ENCODE measurements at places on chromosomes 3 and 15.

GRCh38 chr3:193665370-193665989 lies 72.5 kb downstream of the OPA1 start:
- DNase-seq: no peak

GRCh38 chr3:48997102-48997635 lies 7.1 kb downstream of the P4HTM start:
- DNase-seq: no peak

GRCh38 chr3:129549805-129550204 lies 6.8 kb downstream of the H1-8 start:
- no peak for DNase-seq

- no peak for DNase-seq
Measured at GRCh38 chr15:97759363-97759762, 201.1 kb upstream of the ARRDC4 start.

- DNase-seq: no peak
Measured at GRCh38 chr15:66832664-66833063, 130.6 kb downstream of the SMAD6 start.

DNA sequence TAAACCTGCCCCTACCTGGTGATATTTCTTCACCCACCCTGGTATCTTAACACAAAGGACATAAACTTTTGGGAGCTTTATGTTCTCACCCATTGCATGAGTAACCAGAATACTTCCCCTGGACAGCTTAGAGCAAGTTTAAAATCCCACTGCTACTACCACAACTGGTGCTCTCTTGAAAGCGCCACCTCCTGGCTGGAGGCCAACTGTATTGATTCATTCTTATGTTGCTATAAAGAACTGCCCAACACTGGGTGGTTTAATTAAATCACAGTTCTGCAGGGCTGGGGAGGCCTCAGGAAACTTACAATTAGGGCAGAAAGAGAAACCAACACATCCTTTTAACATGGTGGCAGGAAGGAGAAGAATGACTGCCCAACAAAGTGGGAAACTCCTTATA lies 592.4 kb downstream of the EPHA3 start:
- no peak for DNase-seq

GRCh38 chr15:60740787-60741354 lies 261.9 kb upstream of the ICE2 start:
- no peak for DNase-seq

DNA sequence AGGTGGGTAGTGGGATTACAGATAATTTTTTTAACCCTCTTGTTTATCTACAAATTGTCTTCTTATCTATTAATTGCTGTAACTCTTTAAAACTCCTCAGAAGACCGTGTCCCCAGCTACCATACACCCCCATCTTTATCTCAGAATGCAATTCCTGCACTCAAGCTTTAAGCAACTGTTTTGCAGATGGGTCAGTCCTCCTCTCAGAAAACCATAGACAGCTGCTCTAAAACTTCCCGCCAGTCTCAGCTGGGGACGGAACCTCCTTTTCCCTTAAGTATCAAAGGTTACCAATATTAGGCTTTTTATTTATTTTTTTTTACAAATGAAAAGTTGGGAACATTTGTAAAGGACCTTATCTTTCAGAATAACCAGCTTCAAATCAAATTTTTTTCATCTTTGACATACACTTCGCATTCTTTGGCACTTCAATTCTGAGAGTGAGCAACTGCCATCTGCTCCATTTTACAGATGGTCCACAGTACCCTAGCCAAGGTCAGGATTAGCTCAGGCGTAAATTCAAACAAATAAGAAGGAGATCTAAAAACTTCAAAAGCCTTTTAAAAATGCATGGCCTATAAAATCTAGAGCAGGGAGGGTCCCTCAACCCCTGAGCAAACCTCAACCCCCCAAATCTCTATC lies 1.3 kb downstream of the GATM start:
- no peak for DNase-seq

GRCh38 chr3:165549037-165549436 lies 288.2 kb downstream of the BCHE start:
- no peak for DNase-seq

DNA sequence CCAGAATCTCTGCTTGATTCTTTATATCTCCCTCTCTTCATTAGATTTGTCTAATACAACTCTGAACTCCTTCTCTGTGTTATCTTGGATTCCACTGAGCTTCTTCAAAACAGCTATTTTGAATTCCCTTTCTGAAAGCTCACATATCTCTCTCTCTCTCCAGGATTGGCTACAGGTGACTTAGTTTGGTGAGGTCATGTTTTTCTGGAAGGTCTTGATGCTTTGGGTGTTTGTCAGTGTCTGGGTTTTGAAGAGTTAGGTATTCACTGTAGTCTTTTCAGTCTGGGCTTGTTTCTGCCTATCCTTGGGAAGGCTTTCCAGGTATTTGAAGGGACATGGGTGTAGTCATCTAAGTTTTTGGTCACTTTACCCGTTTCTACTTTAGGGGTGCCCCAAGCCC lies 781.8 kb downstream of the FHIT start:
- DNase-seq: no peak

DNA sequence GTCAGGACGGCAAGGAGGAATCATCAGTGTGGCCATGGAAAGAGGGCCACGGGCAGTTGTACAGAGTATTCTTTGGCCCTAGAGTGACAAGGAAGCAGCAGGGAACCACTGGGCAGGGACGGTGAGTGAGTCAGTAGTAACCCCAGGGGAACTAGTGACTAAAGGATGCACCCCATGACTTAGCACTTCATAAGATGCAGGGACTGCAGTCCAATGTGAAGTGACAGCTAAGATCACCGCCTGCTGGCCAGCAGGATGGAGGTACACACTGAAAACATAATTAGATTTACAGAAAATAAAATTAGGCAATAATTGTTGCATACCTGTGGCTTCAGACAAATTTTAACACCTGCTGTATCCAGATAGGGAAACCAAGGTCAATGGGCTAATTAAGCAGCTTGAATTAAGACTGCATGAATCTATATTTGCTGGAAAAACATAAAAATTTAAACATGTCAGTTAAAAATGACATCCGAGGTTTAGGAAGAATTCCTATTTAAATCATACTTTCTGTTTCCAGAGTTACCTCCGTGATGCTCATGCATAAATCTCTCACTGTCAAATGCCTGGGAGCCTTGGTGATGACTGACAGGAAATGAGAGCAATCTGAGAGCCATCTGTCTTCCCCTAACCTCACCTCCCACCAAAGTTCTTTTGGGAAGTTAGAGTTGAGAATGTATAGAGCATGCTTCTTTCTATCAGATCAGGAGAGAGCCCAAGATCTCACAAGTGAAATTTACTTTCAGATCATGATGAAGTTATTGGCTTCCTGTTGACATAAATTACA lies 56.5 kb downstream of the DCLK3 start:
- DNase-seq: no peak

- no peak for DNase-seq
Measured at GRCh38 chr3:61601831-61602230, 40.5 kb downstream of the PTPRG start.

GRCh38 chr3:105865867-105866350 lies 2.9 kb downstream of the CBLB start:
- no peak for DNase-seq

DNA sequence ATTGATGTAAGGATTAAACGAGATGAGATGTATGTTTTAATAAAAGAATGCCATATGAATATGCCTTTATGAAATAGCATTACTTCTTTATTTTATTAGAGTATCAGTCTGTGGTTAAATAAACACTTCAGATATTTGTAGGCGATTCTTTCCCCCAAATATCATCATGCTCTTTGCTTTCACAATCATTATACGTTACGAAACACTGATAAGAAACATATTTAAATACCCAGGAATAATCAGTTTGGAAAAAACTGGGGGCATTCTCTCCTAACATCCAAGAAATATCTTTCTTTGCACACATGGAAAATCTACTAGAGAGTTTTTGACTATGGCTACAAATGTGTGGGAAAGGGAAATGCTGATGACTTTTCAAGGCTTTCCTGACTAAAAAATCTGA lies 4.4 kb upstream of the PLAAT1 start:
- DNase-seq: no peak

DNA sequence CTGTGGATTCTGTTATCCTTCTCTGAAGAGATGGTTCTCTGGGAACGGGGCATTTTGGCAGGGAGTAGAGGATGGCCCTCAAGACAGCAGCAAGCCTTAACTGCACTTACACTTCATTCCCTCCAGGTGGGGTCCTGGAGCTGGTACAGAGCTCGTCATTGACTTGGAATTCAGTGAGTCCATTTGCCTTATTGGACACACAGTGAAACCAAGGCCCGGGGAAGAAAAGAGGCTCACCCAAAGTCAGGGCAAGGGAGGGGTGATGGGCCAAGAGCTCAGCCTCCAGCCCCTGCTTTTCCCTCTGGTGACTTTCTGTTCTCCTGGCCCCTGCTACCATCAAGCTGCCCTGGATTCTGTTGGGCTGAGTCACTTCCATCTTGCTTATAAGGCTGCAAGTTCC lies 125.6 kb downstream of the ETFA start:
- DNase-seq: no peak

DNA sequence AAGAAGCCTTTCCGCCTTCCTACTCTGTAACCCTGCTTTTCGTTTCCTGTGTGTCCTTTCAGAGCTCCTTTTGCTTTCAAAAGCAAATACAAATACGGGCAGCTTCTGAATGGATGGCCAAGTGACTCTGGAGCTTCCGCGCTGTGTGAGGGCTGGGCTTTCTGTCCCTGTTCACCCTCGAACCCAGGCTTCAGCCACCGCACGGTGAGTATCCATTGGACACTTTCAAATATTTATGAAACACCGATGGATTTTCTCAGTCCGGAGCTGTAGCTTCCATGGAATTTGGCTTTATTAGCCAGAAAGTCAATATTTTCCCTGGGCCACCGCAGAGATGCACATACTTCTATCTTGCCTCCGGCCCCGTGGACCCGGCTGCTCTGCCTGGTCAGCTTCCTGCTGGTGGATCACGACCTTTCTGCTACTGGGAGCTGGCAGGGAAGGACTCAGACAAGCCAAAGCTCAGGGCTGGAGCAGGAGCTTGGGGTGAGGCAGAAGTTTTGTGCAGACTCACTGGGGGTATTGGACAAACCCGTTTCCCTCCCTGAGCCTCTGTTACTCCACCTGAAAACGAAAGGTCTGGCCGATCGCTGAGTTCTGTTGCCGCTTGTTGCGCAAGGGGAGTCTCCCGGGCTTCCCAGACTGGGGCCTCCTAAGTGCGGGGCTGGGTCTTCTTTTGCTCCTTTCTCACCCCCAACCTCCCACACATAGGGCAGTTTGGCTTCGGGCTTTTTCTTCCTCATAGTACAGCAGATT lies 63.6 kb downstream of the LINGO1 start:
- DNase-seq: no peak

DNA sequence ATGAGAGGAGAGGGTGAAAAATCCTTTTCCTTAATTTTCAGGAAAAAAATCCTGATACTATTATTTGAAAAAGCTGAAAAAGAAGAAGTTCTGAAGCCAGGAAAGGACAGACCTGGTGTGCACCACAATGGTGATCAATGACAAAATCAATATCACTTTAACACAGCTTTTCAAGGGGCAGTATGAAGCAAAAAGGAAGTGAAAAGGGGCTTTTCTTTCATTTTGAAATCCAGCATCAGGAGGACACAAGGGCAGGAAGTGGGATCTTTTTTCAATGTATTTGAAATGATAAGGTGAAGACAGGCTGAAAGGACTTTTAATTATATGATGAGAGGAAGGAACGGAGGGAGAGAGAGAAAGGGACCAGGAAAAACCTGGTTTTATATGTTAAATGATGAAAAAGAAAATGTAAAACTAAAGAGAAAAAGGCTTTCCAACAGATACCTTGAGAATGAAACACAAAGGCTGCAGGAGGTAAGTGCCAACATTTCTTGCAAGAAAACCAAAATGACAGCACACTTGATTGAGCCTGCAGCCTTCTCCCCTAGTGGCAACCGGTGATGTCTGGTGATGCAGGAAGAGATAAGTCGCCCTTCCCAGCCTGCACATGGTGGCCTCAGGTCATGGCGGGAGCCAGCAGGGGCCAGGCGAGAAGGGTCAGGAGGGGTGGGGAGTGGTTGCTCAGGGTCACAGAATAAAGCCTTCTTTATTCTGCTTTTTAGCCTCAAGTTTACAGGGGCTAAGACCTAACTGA lies 236.7 kb upstream of the WNT5A start:
- DNase-seq: no peak

- DNase-seq: peak; percentile 80
Measured at GRCh38 chr15:50354838-50355618, at the start of gene GABPB1. Gene GABPB1 (minus strand): TSS chr15:50355198. CDS start chr15:50309798, 45,400 bp downstream.

DNA sequence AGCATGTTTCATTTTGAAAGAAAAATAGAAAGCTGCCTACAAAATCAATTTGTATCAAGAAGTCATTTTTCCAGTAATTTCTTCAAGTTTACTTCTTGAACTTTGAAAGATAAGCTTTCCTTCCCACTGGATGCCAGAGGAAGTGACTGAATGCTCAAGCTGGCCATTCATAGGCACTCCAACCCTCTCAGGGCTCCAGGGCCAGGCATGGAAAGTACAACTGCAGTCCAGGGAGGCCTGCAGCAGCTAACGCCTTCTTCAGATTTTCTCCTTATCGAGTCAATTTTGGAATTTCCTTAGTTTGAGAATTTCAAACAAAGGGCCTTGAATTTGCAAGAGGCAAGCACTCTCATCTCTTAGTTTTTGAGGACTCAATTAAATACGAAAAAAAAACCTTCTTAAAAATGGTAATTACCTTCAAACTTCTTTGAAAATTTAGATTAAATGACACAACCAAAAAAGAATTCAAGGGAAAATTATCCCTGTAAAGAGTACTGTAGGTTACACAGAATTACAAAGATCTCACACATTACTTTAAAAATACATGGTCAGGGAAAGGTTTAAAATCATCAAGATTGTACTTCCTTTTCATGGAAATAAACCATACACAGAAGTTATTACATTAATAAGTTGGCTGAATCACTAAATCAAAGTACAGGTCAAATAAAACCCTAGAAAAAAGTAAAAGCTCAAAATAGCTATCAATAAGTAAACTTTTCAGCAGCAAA lies 2.5 kb downstream of the UBP1 start:
- no peak for DNase-seq

GRCh38 chr15:59384507-59384906 lies 11.8 kb upstream of the MYO1E start:
- no peak for DNase-seq

DNA sequence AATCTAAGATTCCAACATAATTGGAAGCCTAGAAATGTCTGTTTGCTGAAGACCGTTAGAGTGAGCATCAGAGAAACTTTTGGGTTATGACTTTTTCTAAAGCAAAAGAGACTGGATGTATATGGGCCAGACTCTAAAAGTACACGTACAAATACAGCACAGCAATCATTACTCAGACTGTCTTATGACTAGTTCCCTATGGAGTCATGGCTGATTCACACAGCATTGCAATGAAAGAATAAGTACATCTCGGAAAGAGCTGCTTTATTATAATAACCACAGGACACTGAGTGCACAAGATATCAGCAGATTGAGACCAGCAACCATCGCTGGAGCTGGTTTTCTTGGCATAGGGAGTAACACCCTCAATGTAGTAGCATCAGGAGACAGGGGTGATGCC lies 618.6 kb downstream of the NLGN1 start:
- no peak for DNase-seq

- DNase-seq: no peak
Measured at GRCh38 chr3:141642215-141642614, 95.9 kb upstream of the RNF7 start.

DNA sequence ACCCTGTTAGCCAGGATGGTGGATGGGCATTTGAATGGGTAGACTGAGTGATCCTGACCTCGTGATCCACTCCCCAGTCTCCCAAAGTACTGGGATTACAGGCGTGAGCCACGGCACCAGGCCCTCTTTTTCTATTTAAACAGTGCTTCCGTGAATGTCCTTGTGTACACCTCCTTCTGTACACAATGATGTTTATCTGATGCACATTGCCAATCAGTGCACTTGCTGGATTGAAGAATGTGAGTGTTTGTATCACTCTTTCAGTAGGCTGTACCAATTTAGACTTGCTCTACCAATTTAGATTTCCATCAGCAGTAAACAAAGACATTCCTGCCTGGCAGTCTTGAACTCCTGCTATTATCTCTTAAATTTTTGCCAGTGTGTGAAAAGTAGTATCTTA lies 8.9 kb upstream of the ZNF619 start:
- DNase-seq: no peak

All from stimulated activated CD4-positive, alpha-beta T cell treated with anti-CD3 and anti-CD28 coated beads, Interleukin-4, amount 100 ng/mL, for 48 hours (primary cell).